Lung (tissue), 17 donors: ENCODE measurements at places on chromosomes 2 and 18.

GRCh38 chr18:6476190-6476589, 61.5 kb upstream of the L3MBTL4 start:
- peak; percentile 28 for DNase-seq

GRCh38 chr18:77114152-77114414, 18.5 kb downstream of the MBP start:
- no peak for DNase-seq

GRCh38 chr2:207621501-207622039, 3.6 kb downstream of the METTL21A start:
- DNase-seq, result no peak

DNA sequence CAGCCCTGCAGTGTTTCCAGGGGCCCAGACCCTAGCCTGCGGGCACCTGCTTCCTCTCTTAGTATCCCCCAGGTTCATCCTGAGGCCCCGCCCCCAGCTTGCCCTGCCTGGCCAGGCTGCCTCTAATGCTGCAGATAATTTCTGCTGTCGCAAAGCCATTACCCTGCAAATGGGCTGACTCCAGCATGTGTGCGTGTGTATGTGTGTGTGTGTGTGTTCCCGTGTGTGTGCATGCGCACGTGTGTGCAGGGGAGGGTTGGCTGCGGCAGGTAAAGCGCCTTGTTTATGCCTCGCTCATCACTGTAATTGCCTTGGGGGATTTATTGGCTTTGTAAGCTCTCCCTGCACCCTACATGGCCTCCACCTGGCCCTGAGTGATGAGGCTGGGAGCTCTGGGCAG, 7.6 kb upstream of the PRSS56 start:
- DNase-seq, result no peak

DNA sequence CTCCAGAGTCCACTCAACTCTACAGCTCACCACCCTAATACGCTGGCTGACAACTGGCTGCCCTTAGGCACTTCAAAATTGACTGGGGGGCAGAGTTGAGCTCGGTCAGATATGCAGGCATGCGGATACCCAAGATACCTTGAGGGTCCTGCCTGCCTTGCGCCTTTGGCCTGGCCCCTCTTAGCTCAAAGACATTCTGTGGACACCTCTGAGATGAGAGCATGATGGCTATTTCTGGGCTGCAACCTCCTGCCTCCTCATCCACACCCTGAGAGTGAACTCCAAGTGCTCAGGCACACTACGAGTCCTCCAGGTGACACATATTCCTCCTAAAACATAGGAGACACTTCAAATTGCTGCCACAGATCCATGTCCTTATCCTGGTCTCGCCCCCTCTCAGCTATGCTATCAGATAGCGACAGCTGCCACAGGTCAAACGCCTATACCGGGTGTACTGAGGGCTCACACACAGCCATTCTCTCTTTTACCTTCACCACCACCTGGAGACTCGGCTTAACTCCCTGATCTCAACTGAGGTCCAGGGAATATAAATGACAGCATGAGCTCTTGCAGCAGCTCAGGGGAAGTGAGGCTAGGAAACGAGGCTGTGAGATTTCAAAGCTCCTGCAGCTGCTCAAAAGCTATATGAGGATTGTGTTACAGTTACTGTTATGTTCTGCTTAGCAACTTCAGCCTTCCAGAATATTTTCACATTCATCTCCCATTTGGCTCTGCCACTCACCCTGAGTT, 60.5 kb upstream of the TEX51 start:
- no peak for DNase-seq

DNA sequence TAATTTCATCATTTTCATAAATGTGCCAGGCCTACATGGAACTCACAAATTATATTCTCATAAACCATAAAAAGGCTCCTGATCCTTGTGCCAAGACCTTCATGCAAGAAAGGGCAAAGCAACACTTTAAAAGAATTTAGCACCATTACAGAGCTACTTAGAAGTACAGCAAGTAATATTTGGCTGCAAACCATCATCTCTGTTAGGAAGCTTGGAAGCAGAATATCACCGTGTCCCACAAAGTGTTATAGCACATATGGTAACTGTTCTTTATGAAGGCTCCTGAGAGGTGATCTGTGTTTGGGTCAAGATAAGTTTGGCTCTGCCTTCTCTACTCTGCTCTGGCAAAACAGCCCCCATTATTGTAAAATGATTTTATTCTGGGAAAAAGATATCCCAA, 59.7 kb upstream of the KCNJ3 start:
- no peak for DNase-seq
